ENCODE measurements at places on chromosomes 7 and 10.

GRCh38 chr7:3240826-3241430 is 60.1 kb upstream of the SDK1 start:
- no peak for DNase-seq

DNA sequence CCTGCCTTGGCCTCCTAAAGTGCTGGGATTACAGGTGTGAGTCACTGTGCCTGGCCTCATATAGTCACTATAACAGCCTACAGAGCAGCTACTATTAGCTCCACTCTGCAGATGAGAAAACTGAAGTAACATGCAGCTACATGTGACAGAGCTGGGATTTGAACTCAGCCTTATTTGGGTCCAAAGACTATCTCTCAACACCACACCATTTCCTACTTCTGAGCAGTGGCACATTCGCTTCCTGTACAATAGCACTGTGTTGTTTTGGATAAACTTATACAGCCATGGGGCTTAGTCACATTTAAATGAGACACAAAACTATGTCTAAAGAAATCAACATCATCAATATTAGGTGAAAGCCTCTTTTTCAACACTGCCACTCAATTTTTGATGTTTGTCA is 69.8 kb upstream of the DNAJB12 start:
- DNase-seq = no peak

GRCh38 chr10:116118847-116119246 is 154.2 kb downstream of the GFRA1 start:
- DNase-seq = no peak

- DNase-seq = no peak
Observed at GRCh38 chr7:135448753-135449152, 61.1 kb downstream of the CNOT4 start.

GRCh38 chr10:77890097-77890496 is 36.5 kb downstream of the DLG5 start:
- no peak for DNase-seq

DNA sequence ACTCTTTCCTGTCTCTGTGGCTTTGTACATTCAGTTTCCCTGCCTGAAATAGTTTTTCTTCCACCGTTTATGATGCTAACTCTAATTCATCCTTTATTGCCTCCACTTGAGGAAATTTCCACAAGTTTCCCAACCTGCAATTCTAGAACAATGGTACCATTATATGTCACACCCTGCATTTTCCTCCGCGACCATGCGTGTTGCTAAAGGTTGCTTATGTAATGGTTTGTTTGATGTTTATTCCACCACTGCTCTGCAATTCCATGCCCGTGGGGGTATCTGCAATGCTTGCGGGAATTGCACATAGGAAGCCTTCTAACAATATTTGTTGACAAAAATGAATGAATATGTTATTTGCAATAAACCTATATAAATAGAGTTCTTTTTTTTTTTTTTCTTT is 69.5 kb upstream of the ST8SIA6 start:
- DNase-seq = no peak

DNA sequence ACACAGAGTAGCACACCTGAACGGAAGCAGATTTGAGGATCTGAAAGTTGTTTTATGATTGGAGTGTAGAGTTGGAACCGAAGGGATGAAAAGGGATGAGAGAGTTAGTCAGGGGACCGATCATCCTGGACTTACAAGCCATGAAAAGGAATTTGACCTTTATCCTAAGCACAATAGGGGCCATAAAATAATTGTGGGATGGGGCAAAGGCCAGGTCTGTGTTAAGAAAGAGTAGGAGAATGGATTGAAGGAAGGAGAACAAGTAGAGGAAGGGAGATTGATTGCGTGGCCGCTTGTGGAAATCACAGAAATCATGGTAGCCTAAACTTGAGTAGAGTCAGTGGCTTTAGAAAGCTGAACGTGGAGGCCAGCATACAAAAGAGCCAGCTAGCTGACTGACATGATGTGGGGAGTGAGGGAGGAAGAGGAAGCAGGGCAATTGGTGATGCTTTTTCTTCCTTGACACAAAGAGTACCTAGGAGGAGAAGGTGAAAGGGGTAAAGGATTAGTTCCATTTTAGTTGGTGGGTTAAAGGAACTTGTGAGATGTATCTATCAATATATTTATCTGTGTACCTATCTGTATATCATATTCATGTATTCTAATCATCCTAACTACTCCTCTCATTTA is 67.1 kb upstream of the RPA3 start:
- no peak for DNase-seq

DNA sequence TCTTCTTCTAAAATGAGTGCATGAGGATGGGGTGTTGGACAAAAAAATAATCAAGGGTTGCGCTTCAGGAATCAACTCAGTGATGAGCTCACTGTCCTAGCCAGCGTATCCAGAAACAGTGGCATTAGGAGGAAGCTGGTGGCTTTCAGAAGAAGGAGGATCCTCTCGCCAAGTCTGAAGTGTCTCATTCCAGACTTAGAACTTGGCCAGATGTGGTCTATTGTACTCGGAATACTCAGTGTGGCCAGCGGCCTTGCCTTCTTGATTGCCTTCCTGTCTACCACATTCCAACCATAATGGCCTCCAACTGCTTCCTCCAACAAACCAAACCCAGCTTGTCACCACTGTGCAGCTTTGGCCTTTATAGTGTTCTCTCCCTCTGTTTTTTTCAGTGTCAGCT is 732.4 kb downstream of the KCNMA1 start:
- no peak for DNase-seq

DNA sequence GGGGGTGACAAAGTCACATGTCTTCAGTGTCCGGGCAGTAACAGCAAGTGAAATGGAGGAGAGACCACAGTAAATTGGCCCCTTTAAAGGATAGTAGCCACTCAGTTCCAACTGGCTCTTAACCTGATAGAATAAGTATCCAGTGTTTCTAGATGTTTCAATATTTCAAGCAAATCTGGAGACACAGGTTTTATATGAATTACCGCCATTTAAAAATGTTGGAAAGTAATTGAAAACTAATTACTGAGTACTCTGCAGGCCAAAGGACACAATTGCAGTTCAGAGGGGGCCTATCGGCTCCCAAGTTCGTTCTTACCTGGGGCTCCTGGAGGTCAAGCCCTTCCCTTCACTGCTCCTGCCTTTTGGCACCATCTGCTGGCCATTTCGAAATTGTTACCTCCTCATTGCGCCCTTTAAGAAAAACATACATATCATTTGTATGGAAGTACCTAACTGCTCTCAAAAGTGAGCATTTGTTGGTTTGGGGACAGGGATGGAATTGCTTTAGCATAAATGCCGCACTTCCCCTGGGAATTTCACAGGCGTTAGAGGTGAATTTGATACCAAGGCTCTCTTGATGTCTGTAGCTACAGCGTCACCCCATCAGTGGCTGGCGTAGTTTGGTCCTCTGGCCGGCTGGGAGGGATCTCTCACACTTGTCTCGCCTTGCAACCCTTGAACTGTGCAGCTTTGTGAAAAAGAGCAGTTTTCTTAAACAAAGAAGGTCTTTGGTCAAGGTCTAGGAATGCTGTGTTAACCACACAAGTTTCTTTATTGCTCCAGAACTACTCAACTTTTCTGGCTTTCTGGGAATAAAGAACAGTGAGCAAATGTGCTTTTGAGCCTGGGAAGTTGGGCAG is 220.0 kb downstream of the ARHGAP21 start:
- DNase-seq = no peak

DNA sequence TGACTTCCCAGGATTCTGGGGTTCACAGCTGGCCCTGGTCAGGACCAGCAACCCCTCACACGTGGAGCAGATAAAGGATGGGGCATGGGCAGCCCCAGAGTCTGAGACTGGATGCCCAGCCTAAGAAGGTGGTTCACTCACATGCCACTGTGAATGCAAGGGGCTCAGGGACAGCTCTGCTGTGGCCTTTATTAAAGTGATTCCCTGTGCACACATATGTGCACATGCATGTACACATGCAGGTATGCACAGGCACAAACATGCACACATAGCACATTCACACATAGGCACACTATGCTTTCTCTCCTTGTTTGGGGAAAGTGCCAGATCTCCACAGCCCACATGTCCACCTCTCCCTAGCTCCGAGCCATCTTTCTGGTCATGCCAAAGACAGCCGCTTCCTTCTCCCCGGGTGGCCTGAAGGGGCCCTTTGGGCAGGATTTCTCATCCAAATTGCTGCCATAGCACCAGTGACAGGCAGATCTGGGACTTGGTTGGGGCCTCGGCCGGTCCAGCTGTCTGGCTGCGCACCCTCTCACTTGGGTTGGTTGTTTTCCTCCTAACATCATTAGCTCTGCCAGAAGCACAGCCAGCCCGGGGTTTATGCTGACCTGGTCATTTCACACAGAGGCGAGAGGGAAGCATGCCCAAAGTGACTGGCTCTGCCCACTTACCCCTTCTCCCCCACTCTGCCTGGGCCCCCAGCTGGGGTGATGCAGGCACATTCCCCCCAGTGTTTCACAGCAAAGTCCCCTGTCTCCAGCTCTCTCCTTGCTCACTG is 1.4 kb downstream of the GCK start:
- DNase-seq = no peak

- no peak for DNase-seq
Observed at GRCh38 chr10:91590904-91591796, 41.7 kb downstream of the PPP1R3C start.

- no peak for DNase-seq
Observed at GRCh38 chr7:40197527-40197926, 62.7 kb downstream of the SUGCT start.

GRCh38 chr7:129465080-129465479 is 30.8 kb downstream of the STRIP2 start:
- no peak for DNase-seq

GRCh38 chr7:88259656-88260380 is 40.0 kb upstream of the SRI start:
- DNase-seq = no peak

DNA sequence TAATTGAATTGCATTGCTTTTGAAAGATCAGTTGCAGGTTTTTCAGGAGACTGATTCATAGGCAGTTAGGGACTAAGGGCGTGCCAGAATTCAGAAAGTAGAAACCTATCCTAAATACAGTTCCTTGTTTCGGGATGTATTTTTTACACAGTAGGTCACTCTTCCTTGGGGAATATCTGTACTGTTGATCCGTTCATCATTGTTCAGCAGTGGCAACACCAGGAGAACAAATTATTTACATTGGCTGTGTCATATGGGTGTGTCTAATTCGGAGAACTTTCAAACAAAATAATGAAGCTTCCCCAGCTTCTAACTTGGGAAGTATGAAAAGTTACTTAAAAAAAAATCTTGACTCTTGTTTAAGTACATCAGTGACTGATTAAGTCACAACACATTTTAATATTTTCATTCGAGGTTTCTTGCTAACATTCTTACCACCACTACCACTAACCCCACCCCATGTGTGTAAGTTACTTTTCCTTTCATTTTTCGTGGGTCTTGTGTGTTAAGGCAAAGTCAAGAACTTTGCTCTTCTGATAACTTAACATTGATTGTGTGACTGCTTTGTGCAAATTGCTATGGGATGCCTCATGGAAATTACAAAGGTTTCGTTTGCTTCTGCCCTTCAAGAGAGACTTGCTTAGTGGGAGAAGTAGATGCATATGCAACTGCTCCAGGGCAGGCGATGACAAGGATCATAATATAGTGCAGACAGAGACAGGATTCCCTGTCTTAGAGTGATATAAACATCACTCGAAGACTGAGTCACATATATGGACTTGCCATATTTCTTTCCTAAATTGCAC is 43.8 kb upstream of the RPA3 start:
- DNase-seq = no peak

DNA sequence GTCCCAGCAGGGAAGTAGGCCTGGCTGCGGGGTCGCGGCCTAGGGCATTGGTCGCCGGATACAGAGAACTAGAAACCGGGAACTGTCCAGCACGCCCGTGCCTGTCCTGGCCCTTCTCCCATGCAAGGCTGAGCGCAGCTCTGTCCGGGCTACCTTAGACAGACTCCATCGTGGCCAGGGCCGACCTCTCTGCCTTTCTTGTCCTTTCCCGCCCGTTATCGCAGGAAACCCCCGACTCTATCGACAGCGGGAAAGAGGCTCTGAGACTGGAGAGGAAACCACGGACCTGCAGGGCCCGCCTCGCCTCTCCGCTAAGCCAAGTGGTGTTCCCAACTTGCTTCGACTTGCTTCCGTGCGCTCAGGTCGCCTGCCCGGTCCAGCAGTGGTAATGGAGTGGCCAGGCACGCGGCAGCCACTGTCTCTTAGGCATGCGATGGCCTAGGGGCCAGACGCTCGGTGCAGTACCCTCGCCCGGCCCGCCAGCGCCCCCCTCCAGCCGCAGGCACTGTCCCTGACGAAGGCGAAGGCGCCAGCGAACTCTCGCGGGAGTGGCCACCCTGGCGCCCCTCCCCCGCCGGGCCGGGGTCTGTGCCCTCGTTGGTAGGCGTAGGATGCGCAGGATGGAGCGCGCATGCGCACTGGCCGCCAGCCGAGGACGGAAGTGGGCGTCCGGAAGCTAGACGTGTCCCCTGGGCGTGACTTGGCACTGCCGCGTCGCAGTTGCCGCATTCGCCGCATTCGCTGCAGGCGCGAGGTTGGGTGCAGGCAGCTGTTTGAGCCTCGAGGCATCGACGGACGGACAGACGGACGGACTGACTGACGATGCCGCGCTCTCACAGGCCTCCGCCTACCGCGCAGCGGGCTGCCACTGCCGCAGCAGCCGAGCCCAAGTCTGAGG is 54.4 kb downstream of the MCMBP start:
- no peak for DNase-seq

DNA sequence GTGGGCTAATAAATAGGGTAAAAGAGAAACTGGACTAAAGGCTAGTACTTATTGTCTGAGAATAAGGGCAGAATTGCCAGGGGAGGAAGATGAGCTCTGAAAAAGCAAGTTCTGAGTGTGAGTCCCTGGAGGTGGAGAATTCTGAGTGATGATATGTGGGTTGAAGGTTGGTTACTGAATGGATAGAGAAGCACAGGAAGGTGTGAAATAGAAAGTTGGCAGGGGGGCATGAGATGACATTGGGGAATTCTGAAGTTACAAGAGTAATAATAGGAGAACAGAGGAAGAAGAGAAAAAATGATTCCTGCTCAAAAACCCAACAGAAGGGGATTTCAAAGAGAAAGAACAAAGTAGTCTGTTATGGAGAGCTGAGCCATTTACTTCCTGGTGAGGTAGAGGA is 76.9 kb downstream of the PRKCQ start:
- no peak for DNase-seq

DNA sequence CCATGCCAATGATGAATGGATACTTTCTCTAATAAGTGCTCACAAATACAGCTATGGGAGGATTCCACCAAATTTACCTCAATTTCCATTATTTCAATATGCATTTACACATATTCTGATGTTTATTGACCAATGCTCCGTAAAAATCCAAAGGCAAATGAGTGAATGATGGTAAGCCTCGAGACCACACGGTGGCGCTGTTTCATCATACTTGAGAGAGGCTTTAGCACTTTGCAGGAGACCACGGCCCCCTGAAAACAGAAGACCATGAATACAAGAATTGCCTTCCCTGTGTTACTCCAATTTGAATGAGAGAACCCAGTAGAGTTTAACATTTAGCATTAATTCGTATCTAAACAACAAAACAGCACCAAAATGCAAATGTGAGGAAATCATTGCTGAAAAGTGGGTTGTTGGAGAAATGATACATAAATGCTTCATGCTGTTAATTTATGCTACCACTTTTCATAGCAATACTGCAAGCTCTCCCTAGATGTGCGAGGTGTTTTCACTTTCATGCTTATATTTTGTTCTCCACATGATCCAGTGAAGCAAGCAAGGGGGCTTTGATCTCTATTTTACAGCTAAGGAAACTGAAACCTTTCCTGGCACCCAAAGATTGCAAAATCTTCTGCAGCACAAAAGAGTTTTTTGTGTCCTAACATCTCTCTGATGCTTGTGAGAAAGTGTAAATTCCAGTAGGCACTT is 35.4 kb downstream of the TRIL start:
- DNase-seq = no peak
